ENCODE measurements at places on chromosomes 1 and 21. TPM values are rescaled to one million over a fixed set of nuclear protein-coding genes. Genes with fewer than 3 reads are reported as not detected.

DNA sequence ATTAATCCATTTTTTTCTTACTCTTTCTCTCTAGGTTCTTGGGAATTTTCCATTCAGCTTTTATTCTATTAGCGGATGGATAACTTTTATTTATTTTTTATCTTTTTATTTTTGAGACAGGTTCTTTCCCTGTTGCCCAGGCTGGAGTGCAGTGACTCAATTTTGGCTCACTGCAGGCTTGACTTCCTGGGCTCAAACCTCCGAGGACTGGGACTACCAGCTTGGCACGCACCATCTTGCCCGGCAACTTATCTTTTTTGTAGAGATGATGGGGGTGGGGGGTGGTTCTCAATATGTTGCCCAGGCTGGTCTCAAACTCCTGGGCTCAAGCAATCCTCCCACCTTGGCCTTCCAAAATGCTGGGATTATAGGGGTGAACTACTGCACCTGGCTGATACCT is 36.1 kb upstream of the CHIT1 start:
- DNase-seq = no peak

GRCh38 chr1:162019006-162019405 is 4.7 kb downstream of the OLFML2B start:
- DNase-seq = peak; percentile 94

DNA sequence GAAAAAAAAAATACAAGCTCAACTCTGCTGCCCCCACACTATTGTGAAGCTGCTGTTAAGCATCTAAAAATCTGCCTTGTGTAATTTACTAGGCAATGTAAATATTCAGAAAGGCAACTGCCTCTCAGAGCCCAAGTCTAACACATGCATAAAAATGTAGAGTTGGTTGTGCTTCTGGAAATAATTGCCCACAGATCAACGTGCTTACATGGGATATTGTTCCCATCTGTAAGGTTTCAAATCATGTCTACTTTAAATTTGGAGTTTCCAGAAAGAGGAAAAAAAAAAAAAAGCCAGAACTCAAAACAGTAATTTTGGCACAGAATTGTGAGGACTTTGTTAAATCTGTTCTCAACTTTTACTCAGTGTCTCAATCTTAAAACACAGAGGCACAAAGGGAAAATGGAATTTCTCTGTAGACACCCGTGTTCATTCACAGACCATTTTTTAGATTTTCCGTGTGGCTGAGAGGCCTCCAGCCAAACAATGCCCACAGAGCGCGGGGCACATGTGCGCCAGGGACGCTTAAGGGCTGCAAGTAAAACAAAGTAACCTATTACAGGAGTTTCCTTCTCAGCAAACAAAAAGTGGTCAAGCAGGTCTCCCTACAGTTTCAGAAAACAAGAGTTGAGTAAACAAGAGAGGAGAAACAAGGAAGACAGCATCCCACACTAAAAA is 115.5 kb downstream of the RERE start:
- peak; percentile 44 for DNase-seq

MPZ gene
- 1.2 TPM for total RNA-seq

DNA sequence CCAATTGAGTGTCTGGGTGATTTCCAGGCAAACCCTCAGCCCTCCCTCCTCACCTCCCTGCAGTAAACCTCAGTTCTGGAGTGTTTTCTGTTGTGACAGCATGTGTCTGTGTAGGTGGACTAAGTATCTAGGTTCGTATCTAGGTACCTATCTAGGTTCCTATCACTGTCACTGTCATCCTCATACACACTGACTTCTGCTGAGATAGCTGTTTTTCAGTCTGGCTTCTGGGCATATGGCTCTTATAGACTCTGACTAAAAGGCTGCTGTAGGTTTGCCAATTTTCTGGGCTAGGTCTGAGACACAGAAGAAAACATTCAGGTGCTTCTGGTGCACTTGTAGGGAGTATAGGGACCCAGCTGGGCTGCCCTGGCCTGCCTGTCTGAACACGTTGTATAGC is 8.1 kb upstream of the TRIM67 start:
- DNase-seq = no peak

DNA sequence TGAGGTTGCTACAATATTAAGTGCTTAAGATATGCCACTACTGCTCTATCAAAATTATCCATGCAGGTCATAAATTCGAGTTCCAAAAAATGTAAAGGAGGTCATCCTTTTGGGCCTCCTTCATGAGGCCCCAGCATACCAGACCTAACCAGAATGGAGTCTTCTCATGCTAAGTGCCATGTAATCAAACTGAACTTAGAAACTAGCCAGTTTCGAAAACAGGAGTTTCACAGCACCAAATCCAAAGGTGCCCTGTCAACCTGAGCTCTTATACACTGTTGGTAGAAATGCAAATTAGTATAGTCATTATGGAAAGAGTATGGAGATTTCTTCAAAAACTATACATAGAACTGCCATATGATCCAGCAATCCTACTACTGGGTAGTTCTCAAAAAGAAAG is 320.5 kb downstream of the ST6GALNAC3 start:
- no peak for DNase-seq

SPATA46 gene
- not detected for total RNA-seq

PLD5 gene
- under 0.01 TPM for total RNA-seq

DNA sequence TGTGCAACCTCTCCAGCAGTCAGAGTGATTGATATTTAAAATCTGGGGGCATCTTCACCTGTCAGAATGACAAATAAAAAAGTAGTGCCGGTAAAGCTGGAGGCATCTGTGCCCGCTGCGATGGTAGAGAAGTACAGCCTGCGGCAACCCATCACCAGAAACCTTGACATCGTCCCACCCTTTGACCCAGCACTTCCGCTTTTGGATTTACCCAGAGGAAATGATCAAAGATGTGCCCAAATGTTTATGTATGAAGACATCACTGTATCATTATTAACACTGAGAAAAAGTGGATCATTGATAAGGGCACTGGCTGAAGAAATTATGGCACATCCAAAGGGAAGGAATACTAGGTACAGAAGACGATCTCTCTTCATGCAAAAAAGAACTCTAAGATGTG is 96.0 kb downstream of the PGBD5 start:
- no peak for DNase-seq

GRCh38 chr1:235093696-235094592 is 34.7 kb downstream of the TOMM20 start:
- DNase-seq = peak; percentile 67

GRCh38 chr1:67489643-67490042 is 59.4 kb upstream of the SERBP1 start:
- peak; percentile 46 for DNase-seq

AUNIP gene
- total RNA-seq = 4.8 TPM

- no peak for DNase-seq
These were observed 69.9 kb upstream of the LPGAT1 start for GRCh38 chr1:211900441-211900840.

- DNase-seq = peak; percentile 85
These were observed 102.7 kb upstream of the C21orf91 start for GRCh38 chr21:17921579-17922530.

- DNase-seq = no peak
These were observed 59.0 kb upstream of the IKBKE start for GRCh38 chr1:206411321-206411720.

GRCh38 chr1:228307218-228308023 is 99.2 kb downstream of the TRIM11 start:
- no peak for DNase-seq

DNA sequence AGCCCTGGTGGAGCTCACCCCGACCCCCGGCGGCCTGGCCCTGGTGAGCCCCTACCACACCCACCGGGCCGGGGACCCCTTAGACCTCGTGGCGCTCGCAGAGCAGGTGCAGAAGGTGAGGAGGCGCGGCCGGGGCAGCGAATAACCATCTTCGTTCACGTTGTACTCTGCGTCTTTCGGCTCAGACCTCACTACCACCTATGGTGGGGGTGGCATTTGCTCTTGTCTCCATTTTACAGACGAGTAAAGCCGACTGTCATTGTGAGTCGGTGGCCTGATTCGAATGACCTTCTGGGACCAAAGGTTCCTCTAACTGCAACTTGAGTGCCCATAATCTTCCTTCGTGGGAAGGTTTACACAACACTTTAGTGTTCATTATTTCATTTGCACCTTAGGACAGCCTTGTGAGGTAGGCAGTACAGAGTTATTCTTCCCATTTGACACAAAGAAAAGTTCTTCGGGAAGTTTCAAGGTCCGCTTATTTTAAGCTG is 506 bp downstream of the C1orf50 start:
- no peak for DNase-seq

Data from fibroblast of the aortic adventitia (primary cell).